GM23248 (cell line): ENCODE measurements at places on chromosomes 7 and 10. TPM values are rescaled to one million over a fixed set of nuclear protein-coding genes. Genes with fewer than 3 reads are reported as not detected.

The APBB1IP gene
- 7.3 and 9.4 TPM in 2 replicates for total RNA-seq

The DLX6 gene
- not detected in 2 replicates for total RNA-seq

The CDNF gene
- 0.32 and 1.0 TPM in 2 replicates for total RNA-seq

The MYPN gene
- total RNA-seq: 14.5 and 20.0 TPM in 2 replicates

The HECW1 gene
- 4.8 and 8.7 TPM in 2 replicates for total RNA-seq

The AKR1C4 gene
- not detected in 2 replicates for total RNA-seq

The R3HCC1L gene
- 10.2 and 12.8 TPM in 2 replicates for total RNA-seq

The RPS24 gene
- 1,265 and 1,653 TPM in 2 replicates for total RNA-seq

The INHBA gene
- 5.2 and 5.5 TPM in 2 replicates for total RNA-seq

The PHYHIPL gene
- total RNA-seq: not detected in 2 replicates

The EPDR1 gene
- total RNA-seq: 1.5 and 5.2 TPM in 2 replicates

The A1CF gene
- not detected in 2 replicates for total RNA-seq

The PILRB gene
- 10.8 and 21.8 TPM in 2 replicates for total RNA-seq

The ENO4 gene
- total RNA-seq: 0.11 and 0.51 TPM in 2 replicates

The SPDYE11 gene
- total RNA-seq: not detected in 2 replicates
